ENCODE measurements at places on chromosomes 6 and 20.

DNA sequence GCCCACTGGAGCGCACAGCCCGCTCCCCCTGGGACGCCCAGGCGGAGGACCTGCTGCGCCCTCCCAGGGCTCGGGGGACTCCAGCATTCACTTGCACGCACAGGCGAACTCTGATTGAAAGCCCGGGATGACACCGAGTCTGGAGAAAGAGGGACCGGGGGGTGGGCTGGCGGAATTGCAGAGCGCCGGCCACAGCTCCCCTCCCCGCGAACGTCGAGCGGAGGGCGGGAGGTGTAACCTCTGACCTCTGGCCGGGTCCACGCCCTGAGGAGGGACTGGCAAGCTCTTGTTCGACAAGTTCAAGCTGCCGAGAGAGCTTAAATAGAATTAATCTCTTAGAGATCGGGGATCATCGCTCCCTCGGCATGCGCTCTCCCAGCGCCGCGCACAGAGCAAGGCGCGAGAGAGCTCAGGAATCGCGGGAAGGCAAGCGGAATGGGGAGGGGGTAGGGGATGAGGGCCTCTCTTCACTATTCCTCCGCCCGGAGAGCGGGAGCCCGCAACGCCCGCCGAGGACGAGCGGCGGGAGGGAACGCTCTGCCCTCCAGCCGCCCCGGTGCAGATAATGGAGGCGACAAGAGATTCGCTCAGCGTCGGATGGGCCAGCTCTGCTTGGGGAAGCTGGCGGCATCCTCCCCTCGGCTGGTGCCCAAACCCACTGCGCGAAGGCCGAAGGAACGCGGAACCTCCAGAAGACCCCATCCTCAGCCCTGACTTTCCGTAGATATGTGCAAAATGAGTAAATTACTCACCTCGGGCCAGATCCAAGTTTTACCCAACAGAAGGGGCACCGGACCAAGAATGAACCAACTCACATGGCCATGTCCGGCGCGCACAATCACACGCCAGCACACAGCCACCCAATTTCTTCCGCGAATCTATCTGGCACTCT is 761 bp upstream of the NR2E1 start:
- no peak for DNase-seq

GRCh38 chr6:78427386-78427785 is 440.0 kb upstream of the IRAK1BP1 start:
- no peak for DNase-seq

- DNase-seq, result no peak
These were observed 56.8 kb downstream of the CEBPB start for GRCh38 chr20:50247196-50248094.

DNA sequence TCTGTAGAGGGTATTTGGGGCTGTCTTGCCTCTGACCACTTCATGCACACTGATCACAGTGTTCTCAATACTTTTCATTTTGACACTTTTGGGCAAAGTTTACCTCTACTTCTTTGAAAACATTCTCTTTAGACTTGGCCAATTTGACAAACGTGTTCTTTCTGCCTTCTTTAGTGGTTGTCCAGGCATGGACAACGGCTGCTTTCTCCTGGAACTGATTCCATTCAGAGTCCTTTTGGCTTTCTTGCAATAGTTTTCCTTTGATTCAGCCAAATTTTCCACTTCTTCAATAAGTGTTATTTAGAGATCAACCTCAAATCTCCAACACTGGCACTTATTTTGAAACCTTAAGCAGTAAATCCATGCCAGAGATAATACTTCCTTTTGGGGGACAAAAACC is 6.7 kb upstream of the CST9 start:
- no peak for DNase-seq

DNA sequence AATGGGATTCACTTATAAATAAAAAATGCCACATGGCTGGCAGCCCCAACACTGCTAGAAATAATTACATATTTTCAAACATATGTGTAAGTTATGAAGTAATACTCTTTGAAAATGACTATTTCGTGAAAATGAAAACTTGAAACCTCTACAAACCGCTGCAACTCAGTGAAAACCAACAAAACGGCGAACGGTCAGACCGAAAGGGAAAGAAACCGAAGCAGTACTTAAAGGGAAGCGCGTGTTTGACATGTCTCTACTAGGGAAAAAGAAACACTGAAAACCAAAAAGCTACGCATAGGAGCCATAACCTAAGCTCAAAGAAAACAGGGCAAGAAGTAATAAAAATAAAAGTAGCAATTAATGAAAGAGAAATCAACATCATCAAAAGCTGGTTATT is 121.0 kb upstream of the GGTLC1 start:
- DNase-seq, result no peak

GRCh38 chr20:48339190-48339985 is 488.4 kb downstream of the PREX1 start:
- no peak for DNase-seq

DNA sequence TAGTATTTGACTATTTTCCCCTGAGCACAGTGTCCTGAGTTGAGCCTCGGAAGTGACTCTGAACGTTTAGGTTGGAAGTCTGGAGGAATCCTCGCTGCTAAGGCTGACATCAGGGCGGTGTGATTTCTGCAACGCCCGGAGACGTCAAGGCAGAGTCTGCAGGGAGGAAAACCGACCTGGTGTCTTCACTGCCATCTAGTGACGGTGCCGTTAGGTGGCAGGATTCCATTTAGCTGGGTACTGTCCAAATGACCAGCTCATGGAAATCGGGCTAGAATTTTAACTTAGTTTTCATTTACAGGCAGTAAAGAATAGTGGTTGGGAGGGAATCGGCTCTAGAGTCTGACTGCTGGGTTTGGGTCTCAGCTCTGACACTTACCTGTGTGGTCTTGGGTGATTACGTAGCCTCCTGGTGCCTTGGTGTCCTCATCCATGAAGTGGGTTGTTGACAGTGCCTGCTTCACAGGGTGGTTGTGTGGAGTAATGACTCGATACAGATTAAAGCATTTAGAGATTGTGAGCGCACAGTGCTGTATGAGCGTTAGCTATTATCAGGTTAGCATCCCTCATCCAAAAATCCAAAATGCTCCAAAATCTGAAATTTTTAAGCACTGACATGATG is 35.0 kb downstream of the FOXF2 start:
- DNase-seq, result no peak

DNA sequence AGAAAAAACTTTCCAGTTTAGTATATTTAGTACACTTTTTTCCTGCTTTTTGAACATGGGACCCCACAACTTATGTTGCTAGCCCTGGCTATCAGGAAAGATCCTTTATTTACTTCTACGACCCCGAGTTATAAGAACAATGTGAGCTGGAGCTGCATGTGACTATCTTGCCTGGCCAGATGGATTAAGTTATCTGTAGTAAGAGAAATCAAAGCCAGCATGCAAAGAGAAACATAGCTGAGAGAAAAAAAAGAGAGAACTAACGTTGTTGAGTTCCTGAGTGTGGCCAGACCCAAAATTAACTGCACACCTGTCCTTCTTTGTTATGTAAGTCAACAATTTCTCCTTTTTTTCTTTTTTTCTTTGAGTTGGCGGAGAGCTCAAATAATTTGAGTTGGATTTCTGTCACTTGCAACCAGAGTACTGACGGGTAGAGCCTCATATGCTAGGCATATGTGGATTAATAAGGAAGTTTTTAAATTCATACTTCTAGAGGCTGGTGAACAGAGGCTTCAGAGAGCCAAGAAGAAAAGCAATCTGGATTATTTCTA is 219.5 kb downstream of the HACE1 start:
- DNase-seq, result no peak
